Activated naive CD4-positive, alpha-beta T cell treated with anti-CD3 and anti-CD28 coated beads for 36 hours (primary cell): ENCODE measurements at places on chromosomes 5 and 9. TPM values are rescaled to one million over a fixed set of nuclear protein-coding genes. Genes with fewer than 3 reads are reported as not detected.

DNA sequence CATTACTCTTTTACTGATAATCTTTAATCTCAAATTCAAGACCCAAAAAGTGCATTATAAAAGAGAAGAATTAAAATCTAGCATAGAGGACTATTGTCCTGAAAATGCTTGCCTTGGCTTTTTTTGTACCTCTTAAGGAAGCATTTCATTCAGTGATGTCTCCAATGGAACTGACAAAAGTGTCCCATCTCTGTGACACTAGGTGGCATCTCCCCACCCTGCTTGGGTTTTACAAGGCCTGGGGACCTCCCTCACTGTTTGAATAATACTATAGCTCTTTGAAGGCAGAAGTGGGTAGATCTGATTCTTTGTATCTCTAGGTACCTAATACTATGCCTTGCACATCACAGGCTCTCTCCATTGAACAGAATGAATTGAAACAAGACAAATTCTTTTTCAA, 180.6 kb downstream of the EPB41L4A start:
- H3K4me3 ChIP-seq, result no peak overlapping the region
- no peaks in the 10 kb centered on the region for H3K36me3 ChIP-seq
- peaks cover 3% of the 10 kb centered on the region for H3K27me3 ChIP-seq
- H3K27ac ChIP-seq, result no peak overlapping the region
- H3K4me1 ChIP-seq, result no peaks in the 10 kb centered on the region

The TAS2R1 gene
- not detected for total RNA-seq

- no peaks in the 10 kb centered on the region for H3K4me1 ChIP-seq
- no peaks in the 10 kb centered on the region for H3K36me3 ChIP-seq
- no peak overlapping the region for H3K4me3 ChIP-seq
- no peak for DNase-seq
- H3K27me3 ChIP-seq, result peaks cover 4% of the 10 kb centered on the region
These were observed 205.9 kb upstream of the NREP start for GRCh38 chr5:111962906-111963305.

DNA sequence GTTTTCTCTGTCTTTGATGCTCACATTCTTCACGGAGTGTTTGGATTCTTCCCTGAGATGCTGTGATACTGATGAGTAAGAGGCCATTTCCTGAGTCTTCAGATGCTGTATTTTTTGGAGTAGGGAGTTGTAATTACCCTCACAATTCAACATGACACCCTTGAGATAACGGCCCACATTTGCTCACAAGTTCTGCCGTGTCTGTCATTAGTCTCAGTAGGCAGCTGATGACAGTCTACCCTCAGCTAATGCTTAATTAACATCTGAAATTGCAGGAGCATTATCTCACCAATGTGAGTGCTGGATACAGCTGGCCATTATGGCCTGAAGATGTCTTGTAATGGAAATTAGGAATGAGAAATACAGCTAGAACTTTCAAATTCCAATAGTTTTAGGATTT, 307.1 kb upstream of the ADCY2 start:
- H3K4me1 ChIP-seq, result no peaks in the 10 kb centered on the region
- no peak overlapping the region for H3K4me3 ChIP-seq
- no peak overlapping the region for H3K27ac ChIP-seq

- H3K4me3 ChIP-seq, result no peak overlapping the region
- H3K27me3 ChIP-seq, result peaks cover 72% of the 10 kb centered on the region
- H3K4me1 ChIP-seq, result no peaks in the 10 kb centered on the region
- H3K36me3 ChIP-seq, result no peaks in the 10 kb centered on the region
These were observed 14.6 kb downstream of the TMEM171 start for GRCh38 chr5:73135021-73135420.

The TMEM171 gene
- total RNA-seq, result not detected

The GFI1B gene
- total RNA-seq, result not detected

The PHF24 gene
- total RNA-seq, result not detected

DNA sequence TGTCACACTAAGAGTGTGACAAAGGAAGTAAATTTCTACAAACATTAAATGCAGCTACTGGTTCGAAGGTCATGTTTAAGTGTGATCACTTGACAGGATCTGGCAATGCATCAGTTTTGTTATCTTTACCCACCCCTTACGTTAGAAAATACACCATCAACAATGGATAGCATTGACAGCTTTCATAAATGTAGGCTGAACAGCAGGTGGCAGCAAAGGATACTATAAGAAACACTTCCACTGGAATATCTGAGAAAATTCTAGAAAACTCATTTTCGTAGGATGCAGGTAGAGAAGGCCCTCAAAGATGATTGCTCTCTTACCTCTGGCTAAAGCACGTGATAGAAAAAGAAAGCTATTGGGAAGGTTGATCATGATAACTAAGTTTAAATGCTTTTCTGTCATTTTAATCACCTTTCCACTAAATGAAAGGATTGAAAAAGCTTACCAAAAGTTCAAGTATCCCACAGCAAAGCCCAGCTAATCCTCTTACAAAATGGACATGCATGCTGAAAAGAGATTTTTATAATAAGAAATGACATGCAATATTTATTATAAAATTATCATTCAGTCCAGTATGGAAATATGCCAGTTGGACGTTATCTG, 292.5 kb downstream of the PARP8 start:
- H3K27ac ChIP-seq, result no peak overlapping the region
- peaks cover 7% of the 10 kb centered on the region for H3K4me1 ChIP-seq
- peaks cover 39% of the 10 kb centered on the region for H3K27me3 ChIP-seq
- DNase-seq, result peak; percentile 28
- H3K4me3 ChIP-seq, result no peak overlapping the region

The FBP1 gene
- 1.9 TPM for total RNA-seq

DNA sequence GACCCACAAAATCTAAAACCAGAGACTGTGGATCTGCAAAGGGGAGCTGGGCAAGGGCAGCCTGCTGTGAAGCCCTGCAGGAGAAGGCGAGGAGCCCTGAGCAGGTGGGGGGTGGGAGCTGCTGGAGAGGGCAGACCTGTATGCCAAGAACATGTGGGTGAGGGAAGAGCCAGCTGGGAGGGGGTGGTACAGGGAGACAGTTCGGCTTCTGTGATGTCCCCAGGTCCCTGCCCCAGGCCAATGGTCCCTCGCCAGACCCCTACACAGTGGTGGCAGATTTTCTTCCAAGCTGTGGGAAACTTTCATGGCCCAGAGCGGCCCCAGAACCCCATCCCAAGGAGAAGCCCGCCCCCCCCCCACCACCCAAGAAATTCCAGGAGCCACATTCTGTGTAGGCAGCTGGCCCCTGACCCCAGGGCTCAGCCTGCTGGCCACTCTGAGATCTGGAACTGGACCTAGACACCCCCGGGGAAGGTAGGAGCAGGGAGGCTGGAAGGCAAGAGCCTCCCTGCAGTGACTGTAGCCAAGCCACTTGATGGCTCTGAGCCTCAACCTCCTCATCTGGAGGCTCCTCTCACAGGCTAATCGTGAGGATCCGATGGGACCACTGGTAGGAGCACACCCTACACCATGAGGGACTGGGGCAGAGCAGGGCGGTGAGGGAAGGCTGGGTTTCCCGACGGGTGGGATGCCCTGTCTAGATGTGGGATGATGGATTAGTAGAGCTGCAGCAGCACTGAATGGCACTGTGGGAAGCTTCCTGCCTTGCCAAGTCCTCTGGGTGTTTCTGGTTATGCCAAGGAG, 22.6 kb upstream of the CSF1R start:
- no peaks in the 10 kb centered on the region for H3K27me3 ChIP-seq
- no peak for DNase-seq
- H3K4me1 ChIP-seq, result no peaks in the 10 kb centered on the region
- no peak overlapping the region for H3K27ac ChIP-seq

The SH3GL2 gene
- not detected for total RNA-seq

The C9orf153 gene
- 0.40 TPM for total RNA-seq

The GPR151 gene
- not detected for total RNA-seq

DNA sequence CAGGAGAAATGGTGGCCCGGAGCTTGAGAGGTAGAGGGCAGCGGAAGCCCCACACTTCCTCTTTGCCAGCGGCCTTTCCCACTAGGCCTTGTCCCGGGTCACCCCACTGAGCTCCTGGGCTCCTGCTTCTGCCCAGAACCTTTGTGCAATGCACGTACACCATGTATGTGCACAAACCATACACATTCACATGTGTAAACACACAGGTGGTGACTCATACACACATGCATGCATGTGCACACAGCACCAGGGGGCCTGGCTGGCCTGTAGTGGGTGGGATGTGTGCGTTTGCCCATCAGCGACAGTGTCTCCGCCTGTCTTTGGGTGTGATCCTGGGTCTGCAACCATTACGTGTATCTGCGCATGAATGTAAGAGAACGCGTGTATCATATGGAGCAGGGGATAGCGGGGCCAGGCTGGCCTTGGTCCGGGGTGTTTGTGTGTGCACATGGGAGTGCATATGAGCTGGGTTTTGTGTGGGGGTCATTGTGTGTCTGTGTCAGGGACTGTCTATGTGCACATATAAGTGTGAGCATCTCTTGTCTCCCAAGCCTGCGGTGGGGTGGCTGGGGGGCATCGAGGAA, 43.7 kb downstream of the PSD2 start:
- peaks cover 6% of the 10 kb centered on the region for H3K27me3 ChIP-seq
- no peak overlapping the region for H3K27ac ChIP-seq
- H3K36me3 ChIP-seq, result no peaks in the 10 kb centered on the region

The ANKRD31 gene
- 0.36 TPM for total RNA-seq

DNA sequence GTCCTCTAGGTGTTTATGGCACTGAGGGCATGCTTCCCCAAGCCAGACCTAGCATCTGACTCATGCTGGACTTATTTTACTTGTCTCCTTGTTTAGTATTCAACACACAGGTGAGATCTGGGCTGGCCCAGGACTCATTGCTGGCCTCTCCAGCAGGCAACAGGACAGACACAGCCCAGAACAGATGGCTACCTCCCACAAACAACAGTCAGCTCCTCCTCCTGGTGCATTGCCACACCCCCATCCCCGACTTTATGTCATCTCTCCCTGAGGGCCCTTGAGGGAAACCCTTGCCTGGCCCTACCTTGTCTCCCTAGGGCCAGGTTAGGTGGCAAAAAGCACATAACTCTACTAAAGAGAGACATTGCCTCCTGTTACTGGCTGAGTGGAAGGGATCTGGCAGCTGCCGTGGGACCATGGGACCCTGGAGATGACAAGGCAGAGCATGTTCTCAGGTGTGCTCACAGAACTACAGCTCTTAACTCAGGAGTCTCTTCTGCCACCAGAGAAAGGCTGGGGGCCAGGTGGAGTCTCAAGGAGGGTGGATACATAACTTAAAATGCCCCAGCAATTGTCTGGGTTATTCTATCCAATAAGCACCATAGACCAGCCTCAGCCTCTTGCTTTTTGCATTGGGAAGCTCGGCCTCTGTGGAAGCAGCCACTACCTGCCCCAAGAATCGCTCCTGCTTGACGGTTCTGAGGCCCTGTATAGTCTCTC, 2.3 kb downstream of the ACSL6 start:
- DNase-seq, result no peak
- peaks cover 26% of the 10 kb centered on the region for H3K27me3 ChIP-seq
- peaks cover 15% of the 10 kb centered on the region for H3K4me1 ChIP-seq
- no peak overlapping the region for H3K27ac ChIP-seq
- H3K36me3 ChIP-seq, result no peaks in the 10 kb centered on the region

DNA sequence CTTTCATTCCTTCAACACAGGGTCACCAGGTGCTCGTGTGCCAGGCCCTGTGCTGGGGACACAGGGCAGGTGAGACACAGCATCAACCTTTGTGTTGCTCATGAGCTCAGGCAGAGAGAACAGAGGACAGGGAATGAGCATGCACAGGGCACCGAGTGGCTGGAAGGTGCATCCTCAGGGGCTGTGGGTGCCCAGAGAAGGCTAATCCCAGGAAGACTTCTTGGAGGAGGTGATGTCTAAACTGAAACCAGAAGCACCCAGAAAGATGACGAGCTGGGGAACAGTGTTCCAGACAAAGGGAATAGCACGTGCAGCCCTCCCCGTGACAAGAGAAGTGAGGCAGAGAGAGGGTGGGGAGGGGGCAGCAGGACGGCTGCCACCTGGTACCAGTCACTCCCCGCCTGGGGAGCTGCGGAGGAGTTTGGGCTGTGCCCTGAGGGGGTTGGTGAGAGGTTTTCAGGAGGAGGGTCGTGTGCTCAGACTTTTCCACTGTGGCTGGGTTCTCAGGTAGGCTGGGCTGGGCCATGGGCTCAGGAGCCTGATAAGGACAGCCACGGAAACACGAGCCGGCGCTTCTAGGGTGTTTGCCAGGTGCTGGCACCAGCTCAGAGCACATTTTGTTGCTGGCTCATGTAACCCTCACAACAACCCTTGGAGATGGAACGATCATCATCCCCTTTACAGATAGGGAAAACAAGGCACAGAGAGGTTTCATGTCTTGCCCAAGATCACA, 46.0 kb downstream of the HMCN2 start:
- no peaks in the 10 kb centered on the region for H3K27me3 ChIP-seq
- no peak overlapping the region for H3K4me3 ChIP-seq
- H3K4me1 ChIP-seq, result no peaks in the 10 kb centered on the region

DNA sequence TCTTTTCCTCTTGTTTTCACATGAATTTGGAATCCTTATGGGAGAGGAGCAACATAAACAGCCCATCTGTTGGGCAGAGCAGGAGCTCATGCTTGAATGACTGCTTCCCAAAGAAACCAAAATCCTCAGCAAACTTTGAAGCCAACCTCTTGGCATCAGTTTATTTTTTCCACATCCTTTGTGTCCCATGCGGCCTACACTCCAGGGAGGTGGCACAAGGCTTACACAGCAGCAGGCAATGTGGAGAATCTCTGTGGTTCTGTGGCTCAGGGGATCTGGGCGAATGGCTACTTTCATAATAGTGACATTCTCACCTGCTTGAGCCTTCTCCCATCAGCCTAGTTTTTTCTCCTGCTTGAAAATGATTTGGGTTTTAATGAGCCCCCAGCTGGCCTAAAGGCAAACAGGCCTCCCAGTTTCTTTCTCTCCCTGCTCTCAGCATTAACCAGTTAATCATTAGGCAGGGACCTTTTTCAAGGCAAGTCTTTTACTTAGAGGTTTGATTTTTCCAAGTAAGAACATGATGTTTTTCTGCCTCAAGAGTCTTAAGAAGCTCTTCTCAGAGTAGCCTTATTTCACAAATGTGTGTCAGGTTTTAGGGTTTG, 370.3 kb downstream of the ARHGEF28 start:
- DNase-seq, result no peak
- no peak overlapping the region for H3K27ac ChIP-seq
- no peak overlapping the region for H3K4me3 ChIP-seq

DNA sequence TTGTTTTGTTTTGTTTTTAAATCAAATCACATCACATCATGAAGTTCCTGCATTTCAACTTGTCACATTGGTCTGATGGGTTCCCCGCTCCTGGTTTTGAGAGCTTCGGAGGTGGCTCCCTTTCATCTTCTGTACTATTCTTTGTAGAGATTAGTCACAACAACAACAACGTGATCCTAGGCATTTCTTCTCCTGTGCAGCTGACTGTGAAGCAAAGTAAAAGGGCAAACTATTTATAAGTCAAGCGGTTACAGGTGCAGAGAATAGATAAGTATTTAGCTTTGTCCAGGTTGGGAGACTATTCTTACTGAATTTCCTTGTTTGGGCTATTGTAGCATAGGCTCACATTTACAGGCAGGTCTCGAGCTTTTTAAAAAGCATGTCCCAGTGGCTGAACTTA, 197.7 kb upstream of the CDKN2B start:
- H3K4me1 ChIP-seq, result peaks cover 32% of the 10 kb centered on the region
- DNase-seq, result no peak
- no peak overlapping the region for H3K4me3 ChIP-seq
- no peak overlapping the region for H3K27ac ChIP-seq
- H3K36me3 ChIP-seq, result no peaks in the 10 kb centered on the region
